ENCODE measurements at places on chromosomes 11 and 22.

DNA sequence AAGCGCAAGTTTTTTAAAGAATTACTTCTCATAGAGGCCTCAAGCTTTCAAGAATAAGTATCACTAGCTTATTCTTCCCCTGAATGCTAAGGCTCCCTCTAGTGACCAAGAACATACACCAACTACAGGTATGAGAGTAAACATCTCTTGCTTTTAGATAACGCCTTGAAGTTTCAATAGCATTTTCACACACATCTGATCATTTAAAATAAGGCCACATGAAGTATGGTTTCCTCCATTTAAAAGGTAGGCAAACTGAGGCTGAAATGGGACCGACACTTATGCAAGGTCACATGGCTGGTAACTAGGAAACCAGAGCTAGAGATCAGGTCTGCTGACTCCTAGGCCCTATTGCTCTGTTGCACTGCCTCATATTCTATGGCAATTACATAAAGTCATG lies 66.5 kb downstream of the CCDC34 start:
- DNase-seq, result no peak

DNA sequence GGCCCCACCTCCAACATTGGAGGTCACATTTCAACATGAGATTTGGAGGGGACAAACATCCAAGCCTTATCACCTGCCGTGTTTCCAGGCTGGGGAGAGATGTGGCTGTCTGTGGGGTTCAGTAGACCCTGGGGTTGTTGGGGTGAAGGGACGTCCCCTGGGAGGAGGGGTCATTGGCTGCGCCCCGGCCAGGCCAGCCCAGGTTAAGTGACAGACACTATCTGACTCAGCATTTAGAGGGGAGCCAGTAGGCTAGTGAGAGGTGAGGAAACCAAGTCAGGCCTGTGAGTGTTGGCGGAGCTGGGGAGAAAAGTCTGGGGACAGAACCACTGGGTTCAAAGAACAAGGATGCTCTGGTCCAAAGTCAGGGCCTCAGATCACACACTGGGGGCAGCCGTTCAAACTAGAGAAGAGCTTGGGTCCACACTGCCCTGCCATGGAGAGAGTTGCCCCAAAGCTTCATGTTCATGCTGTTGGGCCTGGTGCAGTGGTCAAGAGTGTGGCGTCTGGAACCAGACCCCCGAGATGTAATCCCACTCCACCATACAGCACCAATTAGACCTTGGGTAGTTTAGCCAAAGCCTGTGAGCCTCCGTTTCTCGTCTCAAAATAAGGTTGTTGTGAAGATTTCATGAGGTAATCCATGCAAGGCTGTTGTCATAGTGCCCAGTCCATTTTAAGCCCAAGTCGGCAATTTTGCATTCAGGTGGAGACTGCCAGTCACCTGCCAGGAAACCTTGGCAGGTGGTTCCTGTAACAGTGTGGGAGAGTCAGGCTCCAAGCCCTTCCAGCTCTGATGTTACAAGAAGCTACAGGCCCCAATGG lies 1289.6 kb downstream of the TBC1D22A start:
- DNase-seq, result no peak

DNA sequence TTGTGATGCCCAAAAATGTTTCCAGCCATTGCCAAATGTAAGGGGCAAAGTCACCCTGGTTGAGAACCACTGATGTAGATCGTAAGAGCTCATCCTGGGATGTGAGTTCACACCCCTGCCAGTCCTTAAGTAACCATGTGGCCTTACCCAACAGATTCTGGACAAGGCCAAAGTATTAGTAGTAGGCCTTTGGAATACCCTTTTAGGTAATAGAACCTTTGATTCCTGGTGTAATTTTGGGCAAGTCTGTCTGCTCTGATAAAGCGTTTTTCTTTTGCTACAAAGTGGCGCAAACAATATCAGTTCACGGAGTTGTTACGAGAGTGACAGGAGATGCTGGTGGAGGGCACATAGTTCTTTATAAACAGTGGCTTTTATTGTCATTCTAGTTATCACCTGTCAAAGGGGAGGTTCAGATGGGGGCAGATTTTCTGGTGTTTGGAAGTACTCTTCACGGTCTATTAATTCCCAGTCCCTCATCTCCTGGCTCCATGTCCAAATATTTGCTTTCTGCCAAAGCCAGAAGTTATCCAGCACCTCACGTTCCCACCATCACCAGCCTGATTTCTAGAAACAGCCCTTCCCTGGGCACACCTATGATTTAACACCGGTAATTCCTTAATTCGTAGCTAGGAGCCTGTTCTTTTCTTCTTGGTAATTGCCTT lies 73.8 kb upstream of the CRYBB3 start:
- no peak for DNase-seq

- no peak for DNase-seq
Measured at GRCh38 chr11:62974848-62975522, 9.8 kb downstream of the SLC22A6 start.

- no peak for DNase-seq
Measured at GRCh38 chr11:29389793-29390192, 627.0 kb downstream of the KCNA4 start.

GRCh38 chr11:120613264-120614226 lies 102.0 kb downstream of the GRIK4 start:
- no peak for DNase-seq

DNA sequence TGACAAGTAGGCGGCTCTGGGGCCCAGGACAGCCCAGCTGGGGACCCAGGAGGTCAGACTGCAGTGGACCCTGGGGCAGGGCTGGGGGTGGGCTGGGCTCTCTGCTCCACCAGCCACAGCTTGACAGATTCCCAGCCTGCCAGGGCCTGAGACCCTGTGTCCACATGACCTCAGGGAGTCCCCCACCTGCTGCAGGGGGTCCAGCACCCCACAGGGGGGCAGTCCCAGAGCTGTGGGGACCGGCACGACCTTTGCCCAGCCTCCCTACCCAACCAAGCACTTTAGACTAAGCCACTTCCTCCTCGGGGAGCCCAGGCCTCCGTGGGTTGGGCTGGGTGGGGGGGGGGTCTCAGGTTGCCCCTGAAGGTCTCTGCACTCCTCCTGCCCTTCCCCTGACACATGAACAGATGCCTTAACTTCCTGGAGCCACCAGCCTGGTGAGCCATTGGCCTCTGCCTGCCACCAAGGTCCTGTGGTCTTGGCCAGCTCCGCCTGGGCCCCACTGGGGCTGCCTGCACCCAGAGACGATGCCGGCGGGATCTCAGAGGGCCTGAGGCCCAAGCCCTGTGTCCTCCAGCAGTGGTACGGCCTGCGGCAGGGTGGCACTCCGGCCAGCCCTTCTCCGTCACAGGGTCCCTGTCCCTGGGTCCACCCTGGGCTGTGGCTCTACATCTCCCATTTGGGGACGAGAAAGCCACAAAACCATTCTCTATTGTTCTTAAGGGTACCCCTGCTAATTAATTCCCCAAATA lies 3.4 kb downstream of the CCDC188 start:
- DNase-seq, result no peak

DNA sequence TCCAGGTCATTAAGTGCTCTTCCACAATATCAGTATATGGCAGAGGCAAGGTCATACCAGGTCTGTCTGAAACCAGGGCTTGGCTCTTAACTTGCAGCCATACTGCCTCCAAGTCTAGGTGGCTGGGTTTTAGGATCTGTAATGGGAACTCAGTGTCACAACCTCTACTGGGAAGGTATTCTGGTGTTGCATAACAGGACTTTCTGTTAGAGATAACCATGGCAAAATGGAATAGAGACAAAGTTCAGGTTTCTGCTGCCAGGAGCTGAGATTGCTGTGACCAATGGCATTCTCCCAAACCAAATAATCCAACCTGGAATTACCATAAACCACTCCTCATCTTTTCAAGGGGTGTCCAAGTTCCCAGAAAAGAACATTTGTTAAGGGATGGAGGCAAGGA lies 6.8 kb upstream of the SAA1 start:
- DNase-seq, result no peak

- DNase-seq, result no peak
Measured at GRCh38 chr11:111761036-111761435, 5.2 kb downstream of the PPP2R1B start.

DNA sequence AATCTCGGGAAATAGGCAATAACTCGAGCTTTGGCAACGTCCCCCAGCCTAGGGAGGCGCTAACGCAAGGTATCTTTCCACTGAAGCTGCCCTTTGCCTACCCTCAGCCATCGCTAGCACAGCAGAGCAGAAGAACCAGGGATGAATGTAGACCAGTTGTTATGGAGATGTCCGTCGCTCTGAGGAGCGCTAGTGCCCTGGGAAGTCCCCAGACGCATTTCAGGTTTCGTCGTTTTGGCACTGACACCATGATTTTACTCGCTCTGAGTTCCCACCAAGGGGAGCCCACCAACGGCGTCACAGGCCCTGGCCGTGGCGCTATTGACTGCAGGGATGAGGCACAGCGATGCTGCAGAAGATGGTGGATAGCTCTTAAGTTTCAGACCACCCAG lies 22.7 kb upstream of the BDNF start:
- DNase-seq, result no peak

- no peak for DNase-seq
Measured at GRCh38 chr22:27836181-27836580, 34.6 kb upstream of the MN1 start.

DNA sequence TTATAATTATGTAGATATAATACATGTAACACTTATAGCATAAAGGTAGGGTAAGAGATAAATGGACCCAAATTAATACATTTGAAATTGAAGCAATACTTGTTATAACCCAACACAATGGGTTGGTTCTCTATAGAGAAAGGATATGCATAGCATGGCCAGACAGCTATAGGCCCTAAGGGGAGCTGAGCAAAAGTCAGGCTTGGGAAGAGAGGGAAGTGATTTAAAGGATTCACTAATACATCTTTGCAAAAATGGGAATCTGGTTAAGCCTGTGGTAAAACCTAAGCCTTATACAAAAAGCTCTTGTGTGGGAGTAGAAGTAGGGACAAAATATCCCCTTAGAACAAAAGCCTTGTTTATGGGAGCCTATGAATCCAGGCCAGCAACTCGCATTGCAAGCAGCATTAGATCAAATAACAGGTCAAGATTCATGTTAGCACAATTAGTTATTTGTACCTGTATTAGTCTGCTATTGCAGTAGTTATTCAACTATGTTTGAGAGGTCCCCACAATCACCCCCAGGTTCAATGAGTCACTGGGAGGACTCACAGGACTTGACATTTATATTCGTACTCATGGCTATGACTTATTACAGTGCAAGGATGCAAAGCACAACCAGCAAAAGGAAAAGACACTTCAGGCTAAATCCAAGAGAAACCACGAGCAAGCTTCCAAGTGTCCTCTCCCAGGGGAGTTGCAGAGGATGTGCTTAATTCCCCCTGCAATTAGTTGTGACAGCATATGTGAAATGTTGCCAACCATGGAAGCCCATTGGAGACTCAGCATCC lies 144.7 kb upstream of the LMO1 start:
- no peak for DNase-seq

DNA sequence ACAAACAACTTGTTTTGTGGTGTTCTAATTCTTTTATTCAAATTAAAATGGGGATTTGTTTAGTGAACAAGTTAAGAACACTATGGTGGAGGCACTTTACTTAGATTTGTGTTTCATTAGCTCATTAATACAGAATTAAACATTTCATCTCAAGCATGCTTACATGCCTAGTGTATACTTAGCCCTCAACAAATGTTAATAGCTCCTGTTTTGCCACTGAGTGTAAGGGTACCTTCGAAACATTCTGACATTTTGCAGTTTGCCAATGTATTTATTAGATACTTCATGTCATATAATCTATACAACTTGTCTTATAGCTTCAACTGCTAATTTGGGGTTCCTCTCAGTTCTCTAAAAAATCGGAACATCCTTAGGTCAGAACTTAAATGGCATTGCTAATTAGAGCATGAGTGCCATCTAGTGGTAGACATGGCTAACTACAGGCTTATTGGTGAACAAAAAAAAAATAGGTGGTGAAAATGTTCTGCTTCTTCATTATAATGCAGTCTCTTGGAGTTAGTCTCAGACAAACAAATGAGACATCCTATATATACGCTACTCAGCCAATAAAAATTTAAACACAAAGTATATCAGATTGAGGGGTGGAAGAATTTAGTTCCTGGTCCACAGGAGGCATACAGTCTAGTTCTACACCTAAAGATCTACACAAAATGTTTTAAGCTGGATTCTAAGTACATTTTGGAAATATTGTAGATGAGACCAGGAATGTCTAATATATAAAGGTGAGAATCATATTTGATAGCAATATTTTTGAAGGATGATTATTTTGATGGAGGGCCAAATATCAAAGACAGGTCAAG lies 4.9 kb upstream of the CNTN5 start:
- no peak for DNase-seq

DNA sequence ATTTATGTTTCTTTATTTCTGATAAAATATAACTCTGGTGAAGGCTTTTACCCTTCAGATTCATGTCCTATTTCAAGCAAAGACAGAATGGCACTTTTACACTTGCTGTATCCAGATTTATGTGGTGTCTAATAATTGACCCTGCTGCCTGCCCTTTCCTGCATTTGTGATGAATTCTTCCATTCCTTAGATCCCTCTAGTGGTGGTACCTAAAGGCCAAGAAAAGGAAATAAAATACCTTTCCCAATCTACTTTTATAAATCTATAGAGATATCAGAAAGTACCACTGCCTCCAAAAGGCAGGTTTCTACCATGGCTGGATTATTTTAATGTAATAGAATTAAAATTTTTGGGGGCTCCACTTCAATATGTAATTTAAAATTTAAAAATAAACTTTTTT lies 34.2 kb downstream of the CCDC81 start:
- no peak for DNase-seq

- no peak for DNase-seq
Measured at GRCh38 chr22:25482868-25483639, 81.4 kb upstream of the GRK3 start.

- no peak for DNase-seq
Measured at GRCh38 chr11:65898656-65899355, 1.4 kb downstream of the FOSL1 start.

DNA sequence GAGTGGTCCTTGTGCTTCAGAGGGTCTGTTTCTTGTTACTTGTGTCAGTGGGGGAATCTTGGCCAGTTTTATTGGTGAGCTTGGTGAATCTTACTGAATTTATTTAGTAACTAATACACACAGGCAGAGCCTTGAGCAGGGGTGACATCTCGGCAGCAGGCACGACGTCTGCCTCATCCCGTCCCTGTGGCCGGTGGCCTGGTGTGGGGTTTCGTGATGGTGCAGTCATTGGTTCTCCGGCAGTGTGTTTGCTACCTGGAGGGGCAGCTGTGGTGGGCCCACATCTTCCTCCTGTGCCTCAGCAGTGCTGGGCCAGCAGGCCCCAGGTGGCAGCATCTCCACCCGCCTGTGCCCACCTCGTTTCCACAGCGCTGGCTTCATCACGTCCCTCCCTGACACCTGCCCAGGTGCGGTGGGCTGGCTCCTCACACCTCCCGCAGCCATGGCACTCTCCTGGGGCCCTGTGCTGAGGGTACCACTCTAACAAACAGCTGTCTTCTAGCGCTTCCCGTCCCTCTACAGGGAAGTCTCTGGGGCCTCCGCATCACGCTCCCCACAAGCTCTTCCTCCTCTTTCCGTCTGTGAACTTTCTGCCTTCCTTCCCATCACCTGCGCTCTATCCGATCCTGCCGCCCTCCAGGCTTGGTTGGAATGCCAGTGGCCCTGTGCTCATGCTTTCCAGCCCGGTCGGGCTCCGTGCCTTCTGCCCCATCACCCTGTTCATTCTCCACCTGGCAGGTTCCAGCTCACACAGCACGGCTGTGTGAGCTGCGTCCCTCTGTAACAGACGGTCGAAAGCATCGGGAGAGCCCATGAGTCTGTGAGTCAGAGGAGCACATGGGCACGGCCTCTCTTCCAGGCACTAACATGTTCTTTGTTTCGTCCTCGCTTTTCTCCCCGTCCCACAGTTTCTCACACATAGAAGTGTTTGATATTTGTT lies 203.4 kb downstream of the TBC1D22A start:
- no peak for DNase-seq

- no peak for DNase-seq
Measured at GRCh38 chr11:116778556-116778955, 5.8 kb upstream of the BUD13 start.

- DNase-seq, result no peak
Measured at GRCh38 chr22:45670981-45671782, 452 bp upstream of the ATXN10 start.

Measured in stimulated activated CD4-positive, alpha-beta T cell treated with anti-CD3 and anti-CD28 coated beads, Interleukin-2, amount 100 ng/mL, for 48 hours (primary cell).